Left renal cortex interstitium (tissue), 4 donors: ENCODE measurements at places on chromosomes 11 and 22.

DNA sequence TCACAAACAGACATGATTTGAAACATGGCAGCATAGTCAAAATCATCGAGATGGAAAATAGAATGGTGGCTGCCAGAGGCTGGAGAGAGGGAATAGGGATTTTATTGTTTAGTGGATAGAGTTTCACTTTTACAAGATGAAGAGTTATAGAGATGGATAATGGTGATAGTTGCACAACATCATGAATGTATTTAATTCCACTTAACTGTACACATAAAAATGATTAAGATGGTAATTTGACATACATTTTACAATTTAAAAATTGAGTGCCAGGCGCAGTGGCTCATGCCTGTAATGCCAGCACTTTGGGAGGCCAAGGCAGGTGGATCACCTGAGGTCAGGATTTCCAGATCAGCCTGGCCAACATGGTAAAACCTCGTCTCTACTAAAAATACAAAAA lies 21.2 kb downstream of the TTC28 start:
- DNase-seq, result no peak

GRCh38 chr11:122108192-122108799 lies 7.7 kb downstream of the BLID start:
- DNase-seq, result no peak

DNA sequence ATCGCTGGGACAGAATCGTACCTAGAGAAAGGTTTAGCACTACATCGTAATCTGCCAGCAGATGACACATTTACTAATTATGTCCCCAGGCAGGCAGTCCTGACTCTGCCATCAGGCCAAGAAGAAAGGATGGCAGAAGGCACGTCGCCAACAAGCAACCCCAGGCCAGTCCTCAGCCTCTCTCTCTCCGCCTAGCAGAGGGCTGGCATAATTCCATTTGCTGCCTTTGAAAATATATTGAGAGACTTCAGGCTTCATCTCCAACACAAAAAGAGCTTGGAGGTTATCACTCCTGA lies 1517.0 kb downstream of the TBC1D22A start:
- DNase-seq, result no peak

- DNase-seq, result no peak
Observed at GRCh38 chr22:28808716-28809355, 8.5 kb upstream of the XBP1 start.

- no peak for DNase-seq
Observed at GRCh38 chr11:39678996-39679395, 1780.5 kb downstream of the LRRC4C start.

DNA sequence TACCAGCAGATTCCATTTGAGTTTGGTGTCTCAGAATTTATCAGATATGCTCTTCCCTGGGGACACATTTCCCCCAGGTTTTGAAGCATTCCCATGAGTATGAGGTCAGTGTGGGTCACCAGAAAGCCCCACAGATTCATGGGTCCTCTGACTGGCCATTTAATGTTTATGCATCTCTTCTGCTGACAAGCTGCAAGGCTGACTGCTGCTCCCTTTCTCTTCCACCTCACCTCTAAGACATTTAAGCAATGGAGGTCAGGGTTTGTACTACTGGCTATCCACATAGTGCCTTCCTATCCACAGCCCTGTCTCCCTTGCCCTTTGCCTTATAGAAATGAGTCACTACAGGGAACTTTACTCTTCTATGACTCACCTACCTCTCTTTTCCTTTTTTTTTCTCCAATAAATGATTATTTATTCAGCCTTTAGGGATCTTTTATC lies 106.0 kb upstream of the TIMP3 start:
- no peak for DNase-seq

DNA sequence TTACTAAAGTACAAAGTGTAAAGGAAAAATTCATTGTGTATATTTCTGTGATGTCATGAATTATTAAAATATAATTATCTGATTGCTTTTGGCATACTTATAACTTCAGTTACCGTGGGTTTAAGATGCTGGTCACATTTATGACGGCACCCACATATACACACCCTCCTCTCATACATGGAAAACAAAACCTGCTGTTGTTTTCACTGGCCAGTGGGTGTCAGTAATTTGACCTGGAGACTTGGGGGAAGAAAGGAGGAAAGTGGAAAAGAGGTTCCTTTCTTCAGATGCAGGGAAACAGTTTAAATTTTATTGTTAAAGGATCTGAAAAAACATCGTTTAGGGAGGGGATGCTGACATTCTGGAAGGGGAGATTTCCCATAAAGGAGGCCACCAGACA lies 742 bp upstream of the BBOX1 start:
- DNase-seq, result no peak

DNA sequence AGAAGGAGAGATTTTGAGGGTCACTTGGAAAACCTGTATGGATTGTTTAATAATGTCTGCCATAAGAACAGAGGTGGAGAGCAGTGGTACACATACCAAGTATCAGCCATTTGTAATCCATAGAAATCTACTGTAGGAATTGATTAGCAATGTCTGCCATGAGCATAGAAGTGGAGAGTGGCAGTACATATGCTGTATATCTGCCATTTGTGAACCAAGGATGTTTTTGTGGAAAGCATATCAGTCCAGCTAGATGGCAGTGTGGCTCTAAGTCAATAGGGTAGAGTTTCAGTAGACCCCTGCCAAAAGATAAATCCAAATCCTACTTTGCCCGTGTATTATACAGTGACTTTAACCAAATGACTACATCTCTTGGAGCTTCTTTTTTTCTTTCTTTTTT lies 82.9 kb upstream of the SEZ6L start:
- no peak for DNase-seq

DNA sequence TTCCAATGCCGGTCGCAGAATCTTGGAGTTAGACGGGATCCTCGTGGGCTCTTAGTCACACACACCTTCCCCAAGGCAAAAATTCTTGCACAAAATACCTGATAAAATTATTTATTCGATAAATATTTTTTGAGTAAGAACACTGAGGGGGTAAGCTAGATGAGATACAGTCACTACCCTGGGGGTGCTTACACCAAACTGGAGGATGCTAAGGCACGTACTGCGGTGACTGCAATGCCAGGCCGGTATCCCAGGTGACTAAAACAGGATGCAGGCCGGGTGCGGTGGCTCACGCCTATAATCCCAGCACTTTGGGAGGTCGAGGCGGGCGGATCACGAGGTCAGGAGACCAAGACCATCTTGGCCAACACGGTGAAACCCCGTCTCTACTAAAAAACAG lies 1.7 kb upstream of the MRTFA start:
- DNase-seq, result no peak

DNA sequence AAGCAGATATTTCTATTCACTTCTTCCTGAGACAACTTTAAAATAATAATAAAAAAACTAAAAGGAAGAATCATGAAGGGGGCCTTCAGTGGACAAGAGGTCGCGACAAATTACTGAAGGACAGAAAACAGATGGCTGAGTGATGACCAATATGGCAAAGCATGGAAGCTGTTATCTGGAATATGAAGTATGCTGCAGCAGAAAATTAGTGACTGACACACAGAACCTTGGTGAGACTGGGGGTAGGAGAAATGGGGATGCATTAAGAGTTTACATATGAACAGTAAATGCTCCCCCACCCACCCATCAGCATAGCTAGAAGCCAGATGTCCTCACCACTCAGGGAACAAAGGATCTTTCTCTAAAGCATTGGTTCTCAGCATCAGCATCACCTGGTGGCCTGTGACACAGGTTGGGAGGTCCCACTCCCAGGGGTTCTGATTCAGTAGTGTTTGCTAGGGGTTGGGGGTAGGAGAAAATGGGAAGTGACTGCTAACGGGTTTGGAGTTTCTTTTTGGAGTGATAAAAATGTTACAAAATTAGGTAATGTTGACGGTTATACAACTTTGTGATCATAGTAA lies 59.7 kb downstream of the NARS2 start:
- DNase-seq, result peak; percentile 8

- DNase-seq, result no peak
Observed at GRCh38 chr11:116946414-116946813, 109.0 kb upstream of the APOA1 start.

GRCh38 chr22:50730941-50731661 lies 6.9 kb upstream of the ACR start:
- DNase-seq, result no peak

DNA sequence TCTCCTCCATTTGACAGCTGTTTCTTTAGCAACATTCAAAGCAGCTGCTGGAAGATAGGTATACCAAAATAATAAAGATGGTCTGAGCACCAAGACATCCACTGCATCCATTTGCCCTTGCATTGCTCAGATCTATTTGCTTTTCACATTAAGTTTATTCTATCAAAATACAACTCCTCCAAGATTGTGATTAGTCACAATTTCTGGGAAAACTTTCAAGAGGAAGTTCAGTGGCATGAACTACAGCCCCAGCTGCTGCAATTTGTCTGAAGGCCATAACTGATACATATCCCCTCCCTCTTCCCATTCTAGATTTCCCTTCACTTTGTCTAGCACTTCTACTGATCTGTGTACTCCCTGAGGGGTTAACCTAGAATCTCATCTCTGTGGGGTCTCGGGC lies 117.5 kb upstream of the CEP126 start:
- no peak for DNase-seq

DNA sequence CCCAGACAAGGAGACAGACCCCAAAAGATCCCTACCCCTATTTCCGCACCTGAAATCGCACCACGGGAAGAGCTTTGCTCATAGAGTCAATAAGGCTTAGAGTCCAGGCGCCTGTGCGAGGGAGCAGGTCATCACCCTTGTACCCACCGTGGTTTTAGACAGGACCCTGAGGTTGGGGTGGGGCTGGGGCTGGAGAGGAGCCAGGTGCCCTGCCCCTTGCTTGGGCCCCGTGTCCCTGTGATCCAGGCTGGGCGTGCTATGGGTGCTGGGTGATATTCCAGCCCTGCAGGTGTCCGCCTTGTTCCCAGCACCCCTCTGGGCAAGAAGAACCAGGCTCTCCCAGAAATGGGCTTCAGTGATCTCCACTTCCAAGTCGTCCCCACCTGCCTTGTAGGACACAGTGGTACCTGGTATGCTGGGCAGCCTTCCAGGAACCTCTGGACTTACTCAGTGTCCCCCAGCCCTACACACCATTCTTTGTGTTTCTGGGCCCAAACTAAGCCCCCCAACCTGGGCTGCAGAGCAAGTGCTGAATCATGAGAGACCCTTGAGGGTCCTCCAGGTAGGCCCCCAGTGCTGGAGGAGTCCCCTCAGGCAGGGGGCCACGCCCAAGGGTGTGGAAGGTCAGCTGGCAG lies 4.5 kb downstream of the CD81 start:
- no peak for DNase-seq

DNA sequence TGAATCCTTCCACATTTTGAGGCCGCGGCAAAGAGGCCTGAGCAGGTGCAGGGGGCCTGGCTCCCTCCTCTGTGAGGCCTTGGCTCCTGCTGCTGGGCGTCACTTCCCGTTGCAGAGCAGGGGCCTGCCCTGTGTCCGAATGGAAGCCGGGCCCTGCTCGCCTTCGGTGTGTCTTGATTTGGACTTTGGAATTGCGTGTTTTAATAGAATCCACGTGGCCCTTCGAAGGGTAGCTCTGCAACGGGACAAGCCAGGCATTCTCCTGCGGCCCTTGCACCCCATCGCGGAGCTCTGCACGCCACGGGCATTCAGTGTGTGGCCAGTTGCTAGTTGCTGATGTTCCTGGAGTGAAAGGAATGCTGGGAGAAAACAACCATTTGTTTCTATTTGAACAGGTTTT lies 25.8 kb downstream of the SAMM50 start:
- DNase-seq, result no peak

DNA sequence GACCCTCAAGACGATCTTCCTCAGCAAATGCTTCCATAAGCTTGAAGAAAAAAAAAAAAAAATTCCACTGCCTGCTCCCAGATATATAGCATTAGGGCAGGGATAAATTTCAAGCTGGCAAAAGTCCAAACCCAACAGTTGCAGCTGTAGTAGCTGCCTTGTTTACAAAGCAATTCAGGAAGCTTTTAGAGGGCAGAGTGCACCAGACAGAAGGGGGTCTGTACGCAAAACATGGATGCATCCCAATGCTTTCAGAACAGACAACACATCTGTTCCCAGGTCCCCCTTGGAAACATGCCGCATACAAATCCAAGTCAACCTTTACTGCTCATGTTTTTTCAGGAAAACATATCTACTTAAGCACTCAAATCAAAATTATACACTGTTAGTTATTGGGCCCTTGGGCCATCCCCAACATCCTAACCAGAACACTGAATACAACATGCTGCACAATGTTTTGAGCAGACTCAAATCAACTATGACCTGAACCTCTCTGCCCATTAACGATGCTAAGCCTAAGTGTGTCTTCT lies 94.5 kb downstream of the CADM1 start:
- peak; percentile 80 for DNase-seq

- DNase-seq, result no peak
Observed at GRCh38 chr11:66878474-66878873, 21.6 kb downstream of the LRFN4 start.

DNA sequence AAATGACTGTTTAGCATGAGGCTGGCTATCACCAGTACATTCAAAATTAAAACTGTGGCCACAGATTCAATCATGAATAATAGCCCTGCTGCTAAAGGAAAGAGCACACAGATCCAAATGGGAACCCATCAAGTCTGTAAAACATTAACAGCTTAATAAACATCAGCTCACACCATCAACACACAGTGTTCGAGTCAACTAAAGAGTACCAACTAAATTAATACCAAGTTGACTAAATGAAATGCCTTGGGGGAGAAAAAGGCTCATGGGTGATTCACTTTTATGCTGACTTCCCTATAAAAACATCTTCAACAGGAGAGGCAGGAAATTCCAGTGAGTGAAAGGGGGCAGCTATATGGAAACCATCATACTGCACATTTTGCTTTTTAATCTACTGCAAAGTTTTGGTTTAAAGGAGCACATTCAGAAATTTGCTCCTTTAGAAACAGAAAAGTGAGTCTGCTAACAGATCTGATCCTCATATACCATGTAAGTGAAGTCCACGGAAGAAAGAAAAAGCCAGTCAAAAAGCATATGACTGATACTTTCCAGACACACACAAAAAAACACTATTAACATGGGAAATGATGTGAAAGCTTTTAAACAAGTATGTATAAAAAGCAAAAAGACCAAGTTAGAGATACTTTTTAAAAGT lies 16.3 kb downstream of the LGR4 start:
- no peak for DNase-seq

DNA sequence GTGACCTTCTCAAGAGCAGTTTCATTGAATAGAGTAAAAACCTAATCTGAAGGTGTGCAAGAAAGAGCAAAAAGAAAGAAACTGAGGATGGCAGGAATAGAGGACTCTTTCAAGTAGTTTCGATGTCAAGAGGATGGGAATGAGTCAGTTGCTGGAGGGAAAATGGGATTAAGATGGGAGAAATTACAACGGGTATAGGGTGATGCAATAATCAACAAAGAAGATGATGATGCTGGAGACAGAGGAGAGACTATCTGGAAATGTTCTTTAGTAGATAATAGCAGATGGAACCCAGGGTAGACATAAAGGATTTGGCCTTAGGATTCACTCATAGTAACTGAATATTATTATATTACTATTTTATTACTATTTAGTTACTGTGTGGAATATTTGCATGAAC lies 189.4 kb downstream of the GRIA4 start:
- no peak for DNase-seq

GRCh38 chr11:12239804-12240371 lies 129.5 kb downstream of the MICAL2 start:
- no peak for DNase-seq

- no peak for DNase-seq
Observed at GRCh38 chr22:38757464-38757757, 1.6 kb upstream of the SUN2 start.

GRCh38 chr11:44578279-44578678 lies 12.8 kb downstream of the CD82 start:
- no peak for DNase-seq

GRCh38 chr11:115930291-115930690 lies 426.1 kb upstream of the CADM1 start:
- no peak for DNase-seq
